ENCODE measurements at places on chromosomes 5 and 9.

GRCh38 chr9:121362813-121363621 lies 7.0 kb downstream of the STOM start:
- no peaks in the 10 kb centered on the region for H3K27me3 ChIP-seq
- no peaks in the 10 kb centered on the region for H3K4me1 ChIP-seq
- peak overlapping the region; percentile 79 for H3K27ac ChIP-seq

- DNase-seq = no peak
- peaks cover 26% of the 10 kb centered on the region for H3K36me3 ChIP-seq
- H3K27ac ChIP-seq = no peak overlapping the region
- peaks cover 6% of the 10 kb centered on the region for H3K4me1 ChIP-seq
Observed at GRCh38 chr9:132077881-132078698, 1.6 kb downstream of the MED27 start.

DNA sequence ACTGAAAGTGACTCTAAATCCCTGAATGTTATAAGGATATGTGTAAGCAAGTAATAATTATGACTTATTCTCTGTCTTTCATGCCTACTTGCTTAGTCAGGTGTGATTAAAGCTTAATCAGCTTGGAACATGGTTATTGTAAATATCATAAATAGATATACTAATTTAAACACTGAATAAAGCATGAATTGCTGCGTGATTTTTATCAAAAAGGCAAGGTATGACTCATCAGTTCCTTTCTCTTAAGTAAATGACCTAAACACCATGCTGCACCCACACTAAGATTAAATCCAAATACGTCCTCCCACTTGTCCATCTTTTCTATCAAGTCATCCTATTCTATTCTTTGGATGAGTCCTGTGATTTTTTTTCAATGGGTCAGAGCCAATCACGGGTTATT lies 124.6 kb upstream of the MTAP start:
- no peaks in the 10 kb centered on the region for H3K4me1 ChIP-seq
- no peaks in the 10 kb centered on the region for H3K36me3 ChIP-seq
- no peaks in the 10 kb centered on the region for H3K27me3 ChIP-seq
- no peak overlapping the region for H3K27ac ChIP-seq
- H3K4me3 ChIP-seq = no peak overlapping the region
- no peak for DNase-seq

- H3K27me3 ChIP-seq = no peaks in the 10 kb centered on the region
- no peak for DNase-seq
- H3K4me3 ChIP-seq = no peak overlapping the region
- H3K27ac ChIP-seq = no peak overlapping the region
Observed at GRCh38 chr5:171483551-171484135, 64.2 kb downstream of the FGF18 start.
